SIG-M5 (cell line): ENCODE measurements at places on chromosomes 3 and 15.

GRCh38 chr15:63372753-63373152, 8.9 kb downstream of the CA12 start:
- DNase-seq, result no peak

- DNase-seq, result no peak
Measured at GRCh38 chr3:106610362-106610959, 741.6 kb upstream of the CBLB start.

- DNase-seq, result no peak
Measured at GRCh38 chr3:148075771-148076716, 621.7 kb upstream of the AGTR1 start.

DNA sequence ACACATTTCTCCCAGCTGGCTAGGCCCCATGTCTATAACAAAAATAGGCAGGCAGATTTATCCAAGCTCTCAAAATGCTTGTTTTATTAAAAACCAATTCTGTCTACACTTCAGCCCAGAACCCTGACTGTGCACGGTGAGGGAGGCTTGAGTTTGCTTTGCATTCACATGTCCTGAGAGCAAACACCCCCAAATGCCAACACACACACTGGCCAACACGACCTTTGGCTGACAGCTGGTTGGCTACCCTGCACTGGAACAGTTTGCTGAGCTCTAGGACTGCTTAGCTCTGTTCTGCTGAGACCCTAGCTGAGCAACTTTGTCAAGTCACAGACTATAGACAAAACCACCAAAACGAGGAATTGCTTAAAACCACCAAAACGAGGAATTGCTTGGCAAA, 3.6 kb downstream of the STIMATE start:
- DNase-seq, result no peak

- DNase-seq, result no peak
Measured at GRCh38 chr3:180626844-180627243, 24.9 kb downstream of the TTC14 start.

- no peak for DNase-seq
Measured at GRCh38 chr15:83365370-83365938, 81.0 kb upstream of the BNC1 start.

DNA sequence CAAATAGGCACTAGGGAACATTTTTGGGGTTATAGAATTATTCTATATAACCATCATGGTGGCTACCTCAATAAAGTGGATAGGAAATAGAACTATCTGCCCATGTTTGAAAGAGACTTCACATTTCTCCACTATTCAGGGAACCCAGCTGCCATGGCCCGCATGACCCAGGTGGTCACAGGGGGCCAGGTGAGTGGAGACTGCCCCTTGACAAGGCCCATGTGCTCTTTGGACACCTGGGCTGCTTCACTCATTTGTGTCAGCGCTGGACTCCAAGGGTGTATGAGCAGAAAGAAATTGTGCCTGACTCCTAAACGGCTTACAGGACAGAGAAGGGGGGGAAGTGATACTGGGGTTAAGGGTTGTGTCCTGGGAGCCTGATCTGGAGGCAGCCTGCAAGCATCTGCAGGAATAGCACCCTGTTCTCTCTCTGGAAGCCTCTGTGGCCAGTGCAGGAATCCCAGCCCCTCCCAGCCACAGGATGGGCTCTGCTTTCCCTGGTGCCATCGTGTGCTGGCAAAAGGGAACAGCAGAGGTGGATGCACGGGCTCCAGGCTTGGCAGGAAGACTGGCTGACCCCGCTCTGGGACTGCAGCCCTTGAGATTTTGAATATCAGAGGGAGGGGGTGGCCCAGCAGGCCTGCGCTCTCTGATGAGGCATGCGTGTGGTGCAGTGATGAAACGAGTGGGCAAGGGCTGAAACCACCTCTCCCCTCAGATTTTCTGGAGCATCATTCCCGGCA, 9.1 kb upstream of the C3orf22 start:
- no peak for DNase-seq

DNA sequence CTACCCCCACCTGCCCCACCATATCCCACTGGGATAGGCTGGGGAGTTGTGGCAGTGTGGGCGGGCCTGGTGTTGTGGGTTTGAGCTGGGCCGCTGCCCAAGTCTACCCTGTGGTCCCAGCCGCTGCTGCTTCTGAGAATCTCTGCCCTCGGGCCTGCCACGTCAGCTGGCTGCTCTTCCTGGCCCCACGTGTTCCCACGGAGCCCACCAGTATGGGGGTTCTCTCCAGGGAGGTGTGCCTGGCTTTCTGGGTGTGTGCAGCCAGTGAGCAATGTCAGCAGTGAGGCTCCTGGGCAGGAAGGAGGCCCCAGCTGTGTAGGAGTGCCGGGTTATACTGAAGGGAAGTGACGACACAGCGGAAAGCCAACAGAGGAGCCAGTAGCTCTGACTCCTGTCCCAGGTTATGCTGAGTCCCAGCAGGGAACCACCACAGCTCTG, 10.5 kb downstream of the GNAI2 start:
- peak; percentile 47 for DNase-seq

DNA sequence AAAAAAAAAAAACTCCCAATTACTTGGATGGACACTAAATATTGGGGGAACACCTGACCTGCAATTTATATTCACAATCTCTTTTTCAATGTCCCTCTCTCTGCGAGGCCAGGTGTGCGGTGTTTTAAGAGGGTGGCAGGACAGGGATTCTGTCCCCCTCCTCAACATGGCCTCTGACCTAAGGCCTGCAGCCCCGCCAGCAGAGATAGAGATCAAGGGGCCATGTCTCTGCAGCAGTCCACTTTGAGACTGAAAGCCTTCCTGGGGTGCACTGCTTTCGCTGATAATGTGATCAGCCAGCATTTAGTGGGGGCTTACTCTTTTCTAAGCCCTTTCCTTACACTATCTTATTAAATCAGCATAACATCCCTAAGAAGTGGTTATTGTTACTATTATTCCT, 419.9 kb downstream of the OCA2 start:
- no peak for DNase-seq

- no peak for DNase-seq
Measured at GRCh38 chr3:132202586-132202985, 114.6 kb upstream of the ACP3 start.

GRCh38 chr15:58551764-58552504, 120.1 kb downstream of the LIPC start:
- peak; percentile 66 for DNase-seq

GRCh38 chr15:38535491-38536200, 29.0 kb downstream of the RASGRP1 start:
- no peak for DNase-seq

DNA sequence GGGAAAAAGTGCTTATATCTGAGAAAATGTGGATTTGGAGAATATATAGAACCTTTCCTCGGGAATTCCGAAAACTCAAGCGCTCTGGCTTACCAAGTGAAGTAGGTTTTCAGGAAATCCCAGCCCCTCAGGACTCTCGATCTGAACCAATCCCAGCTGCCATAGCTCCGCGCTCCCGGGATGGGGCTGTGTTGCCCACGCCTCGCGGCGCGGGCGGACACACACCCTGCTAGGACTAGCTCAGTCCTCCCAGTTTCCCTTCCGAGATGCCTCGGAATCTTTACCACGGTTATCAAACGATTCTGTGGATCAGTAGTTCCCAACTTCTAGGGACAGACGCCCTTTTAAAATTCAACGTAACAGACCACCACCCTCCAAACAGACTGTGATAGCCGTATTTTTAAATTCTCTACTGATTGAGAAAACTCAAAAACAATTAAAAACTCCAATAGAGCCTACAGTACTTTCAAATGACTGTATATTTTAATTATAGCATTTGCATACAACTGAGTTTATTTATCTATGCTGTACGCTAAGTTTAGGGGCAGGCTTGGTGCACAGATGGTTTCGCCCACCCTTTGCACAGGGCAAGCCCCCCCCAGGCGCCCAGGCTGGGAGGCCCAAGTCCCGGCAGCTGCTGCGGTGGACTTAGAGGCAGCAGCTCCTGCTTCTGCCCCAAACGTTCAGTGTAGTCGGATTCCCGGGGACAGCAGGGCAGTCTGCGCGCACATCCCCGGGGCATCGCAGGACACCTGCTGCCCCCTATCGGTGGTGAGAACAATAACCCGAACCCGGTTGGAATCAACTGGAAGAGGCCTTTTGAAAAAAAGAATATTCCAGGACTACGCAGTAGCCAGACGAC, 52.3 kb downstream of the CCDC54 start:
- DNase-seq, result no peak

- DNase-seq, result no peak
Measured at GRCh38 chr3:69088063-69088462, 3.3 kb downstream of the ARL6IP5 start.

DNA sequence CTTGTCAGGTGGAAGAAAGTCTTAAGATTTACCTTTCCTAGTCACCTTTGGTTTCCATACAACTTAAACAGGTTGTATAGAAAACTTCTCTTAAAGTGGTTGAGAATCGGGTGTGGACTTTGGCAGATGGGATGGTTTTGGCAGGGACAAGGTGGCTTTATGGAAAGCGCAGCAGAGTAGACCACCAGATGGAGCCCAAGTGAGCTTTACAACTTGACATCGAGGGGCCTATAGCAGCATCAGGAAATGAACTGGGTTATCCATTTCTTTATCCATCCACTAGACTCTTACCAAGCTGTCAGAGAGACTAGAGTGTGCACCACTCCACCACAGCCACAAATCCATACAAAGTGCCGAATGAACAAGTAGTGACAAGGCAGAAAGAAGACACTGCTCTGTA, 85.3 kb upstream of the MBNL1 start:
- no peak for DNase-seq

DNA sequence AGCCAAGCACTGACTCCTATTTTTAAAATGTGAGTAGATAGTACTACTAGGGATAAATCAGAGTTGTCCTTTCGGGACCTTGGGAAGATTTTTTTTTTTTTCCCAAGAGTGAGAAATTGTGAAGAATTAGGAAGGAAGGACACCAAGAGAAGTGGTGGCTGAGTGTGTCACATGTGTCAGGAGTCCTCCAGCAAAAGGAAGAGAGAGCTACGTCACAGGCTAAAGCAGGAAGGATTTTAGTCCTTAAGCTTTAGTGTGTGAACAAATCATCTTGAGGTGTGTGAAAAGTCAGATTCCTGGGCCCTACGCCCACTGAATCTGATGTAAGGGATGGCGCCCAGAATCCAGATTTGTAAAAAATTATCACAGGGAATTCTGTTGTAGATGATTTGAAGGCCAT, 172.7 kb downstream of the SERPINI1 start:
- DNase-seq, result no peak

GRCh38 chr3:74106925-74107324, 482.2 kb upstream of the PDZRN3 start:
- no peak for DNase-seq

- no peak for DNase-seq
Measured at GRCh38 chr3:54447427-54447826, 325.1 kb downstream of the CACNA2D3 start.

DNA sequence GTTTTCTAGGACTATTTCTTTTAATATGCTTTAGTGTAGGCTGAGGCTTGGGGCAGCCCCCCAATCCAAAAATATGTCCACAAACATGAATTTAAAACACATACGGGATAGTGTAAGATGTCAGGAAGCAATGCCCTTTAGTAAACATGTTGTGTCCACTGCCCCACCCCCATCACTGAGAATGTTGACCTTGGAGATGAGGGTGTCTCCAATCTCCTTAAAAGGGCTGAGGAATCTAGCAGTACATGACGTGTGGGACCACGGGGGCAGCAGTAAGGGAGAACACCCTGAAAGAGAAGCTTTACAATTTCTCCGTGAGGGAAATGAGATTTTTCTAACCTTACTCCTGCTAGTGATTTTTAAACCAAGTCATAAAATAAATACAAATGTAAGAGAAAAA, 84.7 kb downstream of the SQOR start:
- no peak for DNase-seq

- no peak for DNase-seq
Measured at GRCh38 chr3:140469491-140469890, 208.4 kb upstream of the TRIM42 start.

DNA sequence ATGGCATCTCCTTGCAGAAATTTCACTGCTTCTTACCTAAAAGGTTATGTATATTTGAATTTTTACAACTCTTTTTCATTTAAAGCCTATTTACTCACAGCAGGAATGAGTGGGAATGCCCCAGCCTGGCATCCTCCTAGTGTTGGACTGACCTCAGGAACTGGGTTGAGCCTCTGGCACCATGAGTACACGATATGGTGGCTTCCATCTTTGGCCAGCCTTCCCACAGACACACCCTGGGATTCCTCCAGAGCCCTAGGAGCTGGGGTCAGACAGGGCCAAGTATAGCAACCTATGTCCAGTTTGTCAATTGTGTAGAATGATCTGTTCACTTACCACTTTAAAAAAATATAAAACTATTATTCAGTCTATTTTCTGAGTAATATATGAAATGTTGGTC, 57.2 kb upstream of the HEG1 start:
- no peak for DNase-seq

DNA sequence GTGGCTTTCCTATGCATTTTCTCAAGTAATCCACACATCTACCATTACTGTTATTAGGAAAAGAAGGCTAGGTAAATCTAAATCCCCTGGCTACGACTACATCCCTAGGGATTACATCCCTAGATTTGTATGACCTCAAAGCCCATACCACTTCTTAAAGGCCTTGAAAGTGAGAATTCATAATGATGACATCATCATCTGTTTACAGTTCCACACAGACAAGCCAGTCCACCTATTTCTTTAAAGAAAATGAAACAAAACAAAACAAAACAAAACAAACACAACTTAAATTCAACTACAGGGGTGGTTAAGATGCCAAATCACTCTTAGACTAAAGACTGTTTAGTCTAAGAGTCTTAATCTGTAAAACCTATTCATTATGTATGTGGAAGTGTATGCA, 5.7 kb downstream of the WDR72 start:
- DNase-seq, result no peak
